ENCODE measurements at places on chromosomes 16 and 17.

DNA sequence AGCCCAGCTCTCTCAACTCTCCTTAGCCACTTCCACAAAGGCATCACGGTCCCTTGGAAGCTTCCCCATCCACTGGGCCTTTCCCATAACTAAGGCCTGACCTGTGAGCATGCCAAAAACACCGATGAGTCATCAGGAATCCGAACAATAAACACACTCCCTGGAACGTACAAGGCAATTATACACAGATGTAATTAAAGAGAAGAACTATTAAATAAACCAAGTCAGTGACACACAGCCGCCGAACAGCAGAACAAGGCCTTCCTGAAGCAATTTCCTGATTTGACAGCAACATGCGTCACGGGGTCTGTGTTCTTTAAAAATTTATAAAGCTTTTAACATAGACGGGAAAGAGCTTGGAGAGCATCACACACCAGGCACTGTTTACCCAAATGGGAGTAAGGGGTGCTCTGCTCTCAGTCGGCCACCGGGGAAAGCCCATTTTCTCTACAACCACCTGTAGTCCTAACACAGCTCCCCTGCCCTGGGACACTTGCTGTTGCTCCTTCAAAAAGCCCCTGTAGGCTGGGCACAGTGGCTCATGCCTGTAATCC is 29.4 kb downstream of the COG7 start:
- no peak for DNase-seq

DNA sequence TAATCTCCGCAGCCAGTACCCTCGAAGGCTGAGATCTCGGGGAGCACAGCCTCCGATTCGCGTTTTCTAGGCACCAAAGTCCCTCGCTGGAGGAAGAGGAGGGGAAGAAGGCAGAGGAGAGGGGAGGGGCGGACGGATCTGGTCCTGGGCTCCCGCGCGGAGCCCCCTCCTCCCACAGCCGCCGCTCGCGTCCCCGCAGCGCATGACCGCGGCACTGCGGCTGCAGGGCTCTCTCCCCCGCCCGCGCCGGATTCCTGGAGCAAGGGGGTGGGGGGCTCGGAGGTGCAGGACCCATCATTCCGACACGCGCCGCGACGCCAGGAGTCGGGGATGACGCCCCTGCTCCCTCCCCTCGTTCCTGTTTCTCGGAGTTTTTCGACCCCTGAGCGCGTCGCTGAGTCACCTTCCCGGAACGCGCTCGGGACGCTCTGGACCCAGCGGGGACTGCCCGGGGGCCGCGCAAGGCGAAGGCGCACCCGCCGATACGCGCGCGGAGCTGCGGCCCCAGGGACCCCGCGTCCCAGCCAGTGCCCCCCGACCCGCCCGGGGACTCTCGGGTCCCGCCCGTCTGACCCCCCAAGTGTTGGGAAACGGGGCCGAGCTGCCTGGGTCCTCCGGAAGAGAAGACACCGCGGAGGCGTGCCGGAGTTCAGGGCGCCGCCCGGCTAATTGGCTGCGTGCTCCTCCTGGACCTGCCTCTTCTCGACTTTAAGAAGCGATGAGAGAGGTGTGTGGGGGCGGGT is 1.4 kb upstream of the SPHK1 start:
- DNase-seq: peak; percentile 55

DNA sequence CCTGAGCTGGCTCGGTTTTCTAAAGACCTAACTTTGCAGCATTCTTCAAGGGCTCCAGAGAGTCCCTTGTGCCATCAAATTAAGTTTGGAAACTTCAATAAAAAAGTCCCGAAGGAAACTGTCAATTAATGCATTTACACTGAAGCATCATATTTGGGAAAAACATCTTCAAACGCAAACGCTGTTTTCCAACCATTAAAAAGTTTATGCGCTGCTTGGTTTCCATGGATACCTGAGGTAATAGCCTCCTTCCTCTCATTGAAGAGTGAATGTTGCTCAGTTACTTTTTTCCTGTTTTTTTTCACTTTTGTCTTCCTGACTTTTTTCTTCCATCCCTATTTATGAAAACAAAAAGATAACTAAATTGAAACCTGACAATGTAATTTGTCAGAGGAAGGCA is 399.1 kb downstream of the MAF start:
- no peak for DNase-seq

- DNase-seq: no peak
Measured at GRCh38 chr17:4003131-4003500, 38.9 kb upstream of the ATP2A3 start.

GRCh38 chr16:3401719-3402397 is 843 bp downstream of the ZNF174 start:
- DNase-seq: no peak

GRCh38 chr17:40528692-40529417 is 27.4 kb upstream of the TNS4 start:
- no peak for DNase-seq

- no peak for DNase-seq
Measured at GRCh38 chr17:8542599-8543502, 87.7 kb downstream of the MYH10 start.

DNA sequence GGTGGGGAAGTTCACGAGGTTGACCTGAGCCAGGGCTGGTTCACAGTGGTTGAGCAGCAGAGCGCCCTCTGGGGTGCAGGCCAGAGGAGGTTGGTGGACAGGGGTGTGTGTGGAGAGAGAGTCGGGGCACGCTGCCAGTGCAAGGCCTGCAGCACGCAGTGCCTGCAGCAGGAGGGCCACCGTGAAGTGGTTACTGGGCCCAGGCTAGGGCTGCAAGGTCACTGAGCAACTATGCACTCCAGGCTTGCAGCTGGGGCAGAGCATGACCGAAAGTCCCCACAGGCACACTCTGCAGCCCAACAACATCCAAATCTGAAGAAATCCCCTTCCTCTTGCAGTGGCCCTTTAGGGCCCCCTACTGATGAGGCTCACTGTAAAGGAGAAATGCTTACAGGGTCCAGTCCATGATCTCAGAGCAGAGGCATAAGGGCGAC is 89.1 kb upstream of the NOL11 start:
- DNase-seq: no peak

GRCh38 chr16:60491273-60491672 is 1545.0 kb downstream of the CDH8 start:
- no peak for DNase-seq

GRCh38 chr17:12229335-12229734 is 208.7 kb downstream of the MAP2K4 start:
- DNase-seq: no peak

DNA sequence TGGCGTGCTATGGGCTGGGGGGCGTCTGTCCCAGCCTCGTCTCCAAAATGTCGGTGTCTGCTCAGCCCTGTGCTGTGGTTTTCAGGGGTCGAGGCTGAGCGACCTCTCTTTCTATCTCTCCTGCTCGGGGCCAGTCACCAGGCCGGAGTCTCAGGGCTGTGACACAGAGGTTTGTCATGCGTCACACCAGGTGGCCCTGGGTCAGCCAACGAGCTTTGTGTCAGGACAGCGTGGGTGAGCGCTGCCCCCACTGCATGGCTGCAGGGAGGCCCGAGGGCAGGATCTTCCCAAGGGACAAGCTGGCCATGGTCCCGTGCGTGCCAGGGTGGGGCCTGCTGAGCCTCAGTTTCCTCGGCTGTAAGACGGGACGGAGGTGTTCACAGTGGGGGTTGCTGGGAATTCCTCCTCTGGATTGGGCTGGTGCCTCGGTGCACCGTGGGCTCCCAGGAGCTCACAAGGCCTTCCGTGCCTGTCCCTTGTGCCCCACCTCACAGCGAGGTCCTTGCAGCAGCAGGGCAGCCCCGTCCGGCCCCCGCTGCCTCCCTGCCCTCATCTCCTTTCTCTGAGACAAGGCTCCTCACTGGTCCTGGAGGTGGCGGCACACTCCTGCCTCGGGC is 50.5 kb downstream of the CBFA2T3 start:
- DNase-seq: no peak

DNA sequence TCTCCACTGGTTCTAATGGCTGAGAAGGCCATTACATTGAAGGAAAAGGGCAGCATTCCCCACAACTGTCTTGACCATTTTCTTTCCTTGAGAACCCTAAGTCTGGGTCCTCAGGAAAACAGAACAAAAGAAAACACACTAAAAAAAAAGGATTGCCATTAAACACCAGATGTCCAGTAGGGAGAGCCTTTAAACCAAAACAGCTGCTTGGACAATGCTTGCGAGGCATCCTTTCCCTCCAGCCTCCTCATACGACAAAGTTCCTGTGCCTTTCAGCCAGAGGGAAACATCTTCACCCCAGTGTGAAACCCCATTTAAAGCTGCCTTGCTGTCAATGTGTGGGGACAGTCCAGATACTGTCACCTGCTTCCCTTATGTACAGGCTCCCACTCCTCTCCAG is 74.3 kb downstream of the MMD start:
- DNase-seq: no peak

- DNase-seq: no peak
Measured at GRCh38 chr16:71626018-71626857, at the start of gene MARVELD3. MARVELD3 (plus strand) TSS chr16:71626184; CDS start chr16:71626230, 46 bp downstream.

DNA sequence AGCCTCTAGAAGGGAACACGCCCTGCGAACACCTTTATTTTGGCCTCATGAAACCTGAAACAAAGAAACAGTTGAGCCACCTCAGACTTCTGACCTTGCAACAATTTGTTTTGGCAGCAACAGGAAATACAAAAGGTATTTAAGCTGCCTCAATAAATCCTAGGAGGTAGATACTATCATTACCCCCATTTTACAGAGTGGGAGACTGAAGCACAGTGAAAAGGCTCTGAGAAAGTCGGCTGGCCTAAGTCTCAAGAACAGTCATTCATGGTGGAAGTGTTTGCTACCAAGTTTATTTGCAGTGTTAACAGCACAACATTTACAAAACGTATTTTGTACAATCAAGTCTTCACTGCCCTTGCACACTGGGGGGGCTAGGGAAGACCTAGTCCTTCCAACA is 19.0 kb downstream of the RND2 start:
- DNase-seq: no peak

- no peak for DNase-seq
Measured at GRCh38 chr17:82217530-82218204, 5.0 kb upstream of the CCDC57 start.

- peak; percentile 22 for DNase-seq
Measured at GRCh38 chr17:59427425-59427921, 96.0 kb downstream of the YPEL2 start.

GRCh38 chr17:35844547-35844946 is 24.1 kb downstream of the HEATR9 start:
- DNase-seq: no peak

GRCh38 chr17:70934231-70934630 is 764.9 kb downstream of the KCNJ2 start:
- DNase-seq: no peak

GRCh38 chr17:62618647-62619416 is 8.6 kb upstream of the MRC2 start:
- DNase-seq: no peak
